GM23248 (cell line): ENCODE measurements at places on chromosomes 7 and 10.

GRCh38 chr7:151141855-151142685, 25.4 kb downstream of the GBX1 start:
- DNase-seq = no peak

- no peak for DNase-seq
Measured at GRCh38 chr7:141663081-141663849, 38.7 kb downstream of the DENND11 start.

DNA sequence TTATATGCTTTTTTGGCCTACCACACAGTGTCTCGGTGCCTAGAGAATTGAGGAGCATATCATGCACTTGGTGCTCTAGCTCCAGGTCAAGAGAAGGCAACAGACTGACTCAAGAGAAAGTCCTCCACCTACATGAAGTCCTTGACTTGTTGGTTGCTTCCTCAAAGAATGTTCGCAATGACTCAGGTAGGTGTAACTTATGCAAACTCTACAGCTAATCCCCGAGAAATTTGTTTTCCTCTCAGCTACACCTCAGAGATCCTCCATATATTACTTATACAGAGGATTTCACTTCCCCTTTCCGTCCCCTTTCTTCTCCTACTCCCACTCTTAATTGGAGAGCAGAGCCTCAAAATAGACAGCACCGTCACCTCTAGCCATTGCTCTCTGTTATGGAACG, 1013.1 kb downstream of the KCNMA1 start:
- DNase-seq = no peak

- DNase-seq = no peak
Measured at GRCh38 chr10:128527711-128528110, 401.5 kb upstream of the MKI67 start.

- DNase-seq = no peak
Measured at GRCh38 chr10:36766415-36766810, 359.0 kb upstream of the ANKRD30A start.

GRCh38 chr7:132059141-132059540, 502.7 kb upstream of the PODXL start:
- DNase-seq = no peak

DNA sequence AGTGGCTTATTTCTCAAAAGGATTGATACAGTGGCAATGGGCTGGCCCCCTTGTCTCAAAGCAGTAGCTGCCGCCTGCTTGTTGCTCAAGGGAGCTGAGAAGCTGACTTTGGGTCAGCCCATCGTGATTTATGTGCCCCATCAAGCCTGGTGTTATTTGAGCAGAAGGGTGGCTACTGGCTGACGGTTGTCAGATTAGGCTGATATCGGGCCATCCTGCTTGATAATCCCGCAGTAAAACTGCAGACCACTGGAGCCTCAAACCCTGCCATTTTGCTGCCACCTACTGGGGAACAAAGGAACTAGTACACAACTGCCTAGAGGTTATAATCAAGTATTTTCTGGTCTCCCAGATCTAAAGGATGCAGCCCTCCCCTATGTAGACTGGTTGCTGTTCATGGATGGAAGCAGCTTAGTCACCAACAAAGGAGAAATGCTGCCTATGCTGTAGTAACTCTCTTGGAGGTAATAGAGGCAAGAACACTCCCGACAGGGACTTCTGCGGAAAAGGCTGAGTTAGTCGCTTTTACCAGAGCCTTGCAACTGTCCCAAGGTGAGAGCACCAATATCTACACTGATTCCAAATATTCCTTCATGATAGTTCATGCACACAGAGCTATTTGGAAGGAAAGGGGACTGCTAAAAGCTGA, 65.9 kb upstream of the ZNF92 start:
- peak; percentile 50 for DNase-seq

GRCh38 chr7:138848056-138848980, 50.3 kb upstream of the ATP6V0A4 start:
- peak; percentile 18 for DNase-seq

DNA sequence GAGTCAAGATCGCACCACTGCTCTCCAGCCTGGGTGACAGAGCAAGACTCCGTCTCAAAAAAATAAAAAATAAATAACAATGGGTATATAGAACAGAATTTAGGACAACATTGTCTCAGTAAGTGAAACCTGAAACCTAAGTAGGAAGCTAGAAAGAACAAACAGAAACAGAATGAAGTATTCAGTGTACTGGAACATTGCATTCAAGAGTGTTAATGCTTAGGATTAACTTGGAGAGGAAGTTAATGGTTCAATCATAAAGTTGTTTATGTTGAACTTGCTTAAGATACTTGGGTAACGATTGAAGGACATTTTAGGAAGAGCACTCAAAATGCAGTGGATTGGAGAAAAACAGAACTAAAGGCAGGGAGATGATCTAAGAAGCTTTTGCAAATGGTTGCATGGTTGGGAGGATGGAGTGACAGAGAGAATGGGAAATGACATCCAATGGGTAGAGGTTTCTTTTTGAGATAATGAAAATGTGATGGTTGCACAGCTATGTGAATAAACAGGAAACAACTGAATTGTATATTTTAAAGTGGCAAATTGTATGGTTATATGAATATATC, 233.7 kb downstream of the ADK start:
- no peak for DNase-seq

GRCh38 chr7:142914121-142914520, 19.4 kb downstream of the TRPV5 start:
- no peak for DNase-seq

- no peak for DNase-seq
Measured at GRCh38 chr7:103343332-103343731, 1.2 kb downstream of the DNAJC2 start.

DNA sequence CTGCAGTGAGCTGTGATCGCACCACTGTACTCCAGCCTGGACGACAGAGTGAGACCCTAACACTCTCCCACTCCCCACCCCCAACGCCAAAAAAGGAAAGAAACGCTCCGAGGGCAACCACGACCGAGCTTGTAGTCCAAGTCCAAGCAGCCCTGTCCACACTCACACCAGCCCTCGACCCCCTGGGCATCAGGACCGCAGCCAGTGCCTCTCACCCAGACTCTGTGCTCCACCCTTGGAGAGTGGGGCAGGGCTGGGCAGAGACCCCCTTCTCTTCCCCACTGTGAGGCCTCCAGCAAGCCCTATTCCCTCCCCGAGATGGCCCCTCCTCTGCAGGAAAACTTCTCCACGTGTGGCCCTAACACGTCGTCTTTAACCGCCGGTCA, 82.6 kb downstream of the FOXL3 start:
- no peak for DNase-seq

DNA sequence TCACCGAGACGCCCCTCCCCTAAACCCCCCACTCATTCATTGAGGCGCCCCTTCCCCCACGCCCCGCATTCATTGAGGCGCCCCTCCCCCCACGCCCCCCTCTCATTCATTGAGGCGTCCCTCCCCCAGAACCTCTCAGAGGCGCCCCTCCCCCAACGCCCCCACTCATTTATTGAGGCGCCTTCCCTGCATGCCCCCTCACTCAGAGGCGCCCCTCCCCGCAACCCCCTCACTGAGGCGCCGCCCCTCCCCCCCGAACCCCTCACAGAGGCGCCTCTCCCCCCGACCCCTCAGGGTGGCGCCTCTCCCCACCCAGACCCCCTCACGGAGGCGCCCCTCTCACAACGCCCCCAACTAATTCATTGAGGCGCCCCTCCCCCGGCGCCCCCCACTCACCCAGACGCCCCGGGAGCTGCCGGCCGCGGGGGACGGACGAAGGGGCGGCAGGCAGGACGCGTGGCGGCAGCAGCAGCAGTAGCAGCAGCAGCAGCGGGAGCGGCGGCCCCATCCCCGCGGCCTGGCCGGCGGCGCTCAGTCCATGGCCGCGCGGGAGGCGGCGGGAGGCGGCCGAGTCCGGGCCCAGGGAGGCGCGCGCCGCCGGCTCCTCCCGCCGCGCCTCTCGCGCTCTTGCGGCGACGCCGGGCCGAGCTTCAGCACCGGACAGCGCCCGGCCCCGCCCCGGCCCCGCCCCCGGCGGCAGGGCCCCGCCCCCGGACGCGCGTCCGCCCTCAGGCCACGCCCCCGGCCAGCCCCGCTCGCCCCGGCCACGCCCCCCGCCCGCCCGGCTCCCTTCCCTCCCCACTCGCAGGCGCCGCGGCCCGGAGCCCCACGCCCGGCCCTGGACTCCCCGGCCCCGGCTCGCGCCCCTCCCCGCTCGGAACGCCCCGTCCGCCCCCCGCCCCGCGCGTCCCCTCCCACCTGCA, at the start of gene PTPRN2:
TSS of gene PTPRN2 (minus strand) at position 662 of the 923 bp plus-strand sequence.
- DNase-seq = peak; percentile 84

DNA sequence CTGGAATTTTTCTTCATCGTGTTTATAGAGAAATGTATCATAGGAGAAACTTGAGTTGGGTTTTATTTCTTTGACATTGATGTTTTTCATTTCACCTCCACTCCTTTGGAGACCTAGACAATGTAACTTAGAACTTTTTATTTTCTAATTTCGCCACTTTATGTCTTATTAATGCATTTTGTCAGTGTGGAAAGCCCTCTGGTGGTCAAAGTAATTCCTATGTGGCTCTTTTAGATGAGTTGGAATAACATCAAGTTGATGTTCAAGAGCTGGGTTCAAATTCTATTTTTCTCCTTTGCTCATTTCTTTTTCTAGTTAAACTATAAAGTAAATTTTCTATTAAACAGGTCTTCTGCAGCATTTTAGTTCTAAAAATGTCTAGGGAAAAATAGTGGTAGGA, 478.6 kb downstream of the LRMDA start:
- DNase-seq = peak; percentile 65

GRCh38 chr7:24741679-24742505, 15.4 kb downstream of the GSDME start:
- DNase-seq = peak; percentile 99

DNA sequence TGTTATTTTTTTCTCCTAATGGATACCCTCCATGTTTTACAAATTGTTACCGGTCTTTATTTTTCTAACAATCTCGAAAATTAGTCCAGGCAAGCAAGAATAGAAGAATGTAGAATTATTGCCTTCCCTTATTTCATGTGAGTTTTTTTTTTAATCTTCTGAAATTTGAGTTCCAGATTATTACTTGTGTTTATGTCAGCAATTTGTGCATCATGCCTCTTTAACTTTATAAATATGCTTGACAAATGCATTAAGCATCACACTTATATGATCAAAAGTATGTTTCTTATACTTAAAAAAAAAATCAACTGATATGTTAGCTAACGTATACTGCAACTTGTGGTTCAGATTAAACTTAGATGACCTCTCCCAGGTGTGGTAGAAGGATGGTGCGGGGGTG, 242.7 kb upstream of the VSTM2A start:
- DNase-seq = no peak

DNA sequence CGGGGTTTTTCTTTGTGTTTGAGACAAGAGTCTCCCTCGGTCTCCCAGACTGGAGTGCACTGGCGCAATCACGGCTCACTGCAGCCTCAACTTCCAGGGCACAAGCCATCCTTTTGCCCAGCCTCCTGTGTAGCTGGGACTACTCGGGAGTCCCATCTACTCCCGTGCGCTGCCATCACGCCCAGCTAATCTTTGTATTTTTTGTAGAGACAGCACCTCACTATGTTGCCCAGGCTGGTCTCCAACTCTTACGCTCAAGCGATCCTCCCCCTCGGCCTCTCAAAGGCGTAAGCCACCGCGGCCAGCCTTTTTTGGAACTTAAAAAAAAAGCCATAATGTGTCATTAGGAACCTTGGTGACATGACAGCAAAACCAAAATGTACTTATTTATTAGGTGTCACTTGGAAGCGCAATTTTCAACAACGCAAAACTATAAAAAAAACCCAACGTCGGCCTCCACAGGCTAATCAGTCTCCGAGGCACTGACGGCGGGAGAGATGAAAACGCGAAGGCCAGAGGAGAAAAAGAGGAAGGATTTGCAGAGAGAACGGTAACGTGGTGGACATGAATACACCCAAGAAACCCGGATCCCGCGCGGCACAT, 911 bp upstream of the HNRNPH3 start:
- DNase-seq = peak; percentile 71

DNA sequence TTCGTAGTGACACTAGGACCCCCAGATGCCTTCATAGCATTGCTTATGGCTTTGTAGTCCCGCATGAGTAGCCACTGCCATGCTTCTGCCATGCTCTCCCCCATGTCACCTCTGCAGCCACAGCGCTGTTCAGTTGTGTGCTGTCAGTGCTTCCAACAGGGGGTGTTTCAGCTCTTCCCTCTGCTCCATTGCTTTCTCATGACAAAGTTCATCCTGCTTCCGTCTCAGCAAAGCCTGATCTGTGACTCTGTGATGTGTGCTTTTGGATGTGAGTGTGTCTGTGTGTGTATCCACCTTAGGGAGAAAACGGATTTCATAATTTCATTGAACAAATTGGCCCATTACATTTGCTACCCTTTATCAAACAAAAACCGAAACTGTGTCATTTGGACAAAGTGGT, 134.9 kb upstream of the SAMD8 start:
- DNase-seq = no peak
